Chondrocyte (in vitro differentiated cells): ENCODE measurements at places on chromosomes 3 and 15.
A peak's percentile ranks its signal among the peaks of the same experiment; 100 is the strongest.

DNA sequence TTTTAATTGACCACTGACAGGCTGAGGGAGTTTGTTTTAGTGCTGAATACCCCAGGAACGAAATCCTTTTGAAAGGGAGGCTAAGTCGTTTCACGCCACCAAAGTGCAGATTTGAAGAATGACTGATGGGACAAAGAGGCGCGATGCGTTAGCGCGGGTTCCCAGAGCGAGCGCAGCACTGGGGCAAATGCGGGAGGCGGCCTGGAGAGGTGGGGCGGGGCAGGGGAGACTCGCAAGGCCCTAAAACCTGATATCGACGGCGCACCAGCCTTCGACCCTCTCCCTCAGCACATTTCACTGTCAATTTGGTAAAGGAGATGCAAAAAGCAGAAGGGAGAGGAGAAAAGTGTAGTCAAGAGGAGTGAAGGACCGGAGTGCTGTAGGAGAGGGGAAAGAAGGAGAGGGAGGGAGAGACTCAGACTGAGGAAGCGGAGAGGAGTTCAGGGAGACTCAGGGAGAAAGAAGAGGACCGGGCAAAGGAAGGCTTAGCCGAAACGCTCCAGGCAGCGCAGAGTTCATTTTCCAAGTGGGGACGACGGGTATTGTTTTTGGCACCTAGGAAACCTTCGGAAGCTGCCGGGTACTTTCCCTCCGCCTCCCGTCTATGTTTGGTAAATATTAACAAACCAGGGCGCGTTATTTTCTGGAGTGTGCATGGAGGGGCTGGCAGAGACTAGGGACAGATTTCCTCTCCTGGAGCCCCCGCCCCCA, 3.8 kb upstream of the FOXB1 start:
- DNase-seq, result no peak

DNA sequence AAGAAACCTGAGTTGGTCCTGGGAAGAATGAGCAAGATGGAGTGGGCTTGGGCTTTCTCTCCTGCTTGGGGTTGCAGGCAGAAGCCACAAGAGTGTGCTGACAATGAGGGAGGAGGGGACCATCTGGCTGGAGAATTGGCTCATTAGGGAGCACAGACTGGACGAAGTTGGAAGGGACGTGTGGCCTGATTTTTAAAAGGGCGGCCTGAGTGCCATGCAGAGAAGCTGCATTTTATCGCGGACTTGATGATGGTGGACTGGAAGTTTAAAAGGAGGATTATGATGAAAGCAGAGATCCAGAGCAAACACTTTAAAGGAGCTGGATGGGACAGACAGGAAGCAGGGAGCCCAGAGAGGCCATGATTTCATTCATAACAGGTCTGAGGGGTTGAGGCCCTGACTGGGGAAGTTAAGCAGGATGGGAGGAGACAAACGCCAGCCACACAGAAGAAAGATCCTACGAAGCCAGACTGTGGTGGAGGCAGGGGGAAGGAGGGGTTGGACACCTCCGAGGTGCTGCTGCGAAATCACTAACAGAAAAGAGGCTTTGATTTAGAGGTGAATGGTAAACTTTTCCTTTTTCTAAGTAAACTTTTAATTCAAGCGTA, 23.6 kb downstream of the TLNRD1 start:
- DNase-seq, result no peak

- no peak for DNase-seq
Observed at GRCh38 chr3:58324391-58325390, 8.0 kb upstream of the PXK start.

DNA sequence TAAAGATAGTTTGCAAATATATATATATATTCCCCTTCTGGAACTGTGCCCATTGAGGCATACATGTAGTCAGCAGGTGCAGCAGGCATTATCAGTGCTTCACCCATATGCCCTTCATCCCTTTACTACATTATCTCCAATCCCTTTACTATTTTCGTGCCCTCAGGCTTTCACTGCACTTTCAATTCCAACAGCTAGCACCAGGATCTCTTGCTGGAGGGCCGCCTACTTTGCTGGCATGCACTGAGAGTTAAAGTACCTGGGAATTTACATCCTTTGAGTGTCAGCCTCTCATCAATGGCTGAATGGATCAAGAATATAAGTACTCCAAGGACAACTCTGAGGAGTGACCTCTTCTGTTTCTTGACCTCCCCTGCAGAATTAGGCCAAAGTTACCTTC, 222.1 kb upstream of the CFAP20DC start:
- no peak for DNase-seq

- no peak for DNase-seq
Observed at GRCh38 chr3:176840641-176841286, 356.5 kb downstream of the TBL1XR1 start.

DNA sequence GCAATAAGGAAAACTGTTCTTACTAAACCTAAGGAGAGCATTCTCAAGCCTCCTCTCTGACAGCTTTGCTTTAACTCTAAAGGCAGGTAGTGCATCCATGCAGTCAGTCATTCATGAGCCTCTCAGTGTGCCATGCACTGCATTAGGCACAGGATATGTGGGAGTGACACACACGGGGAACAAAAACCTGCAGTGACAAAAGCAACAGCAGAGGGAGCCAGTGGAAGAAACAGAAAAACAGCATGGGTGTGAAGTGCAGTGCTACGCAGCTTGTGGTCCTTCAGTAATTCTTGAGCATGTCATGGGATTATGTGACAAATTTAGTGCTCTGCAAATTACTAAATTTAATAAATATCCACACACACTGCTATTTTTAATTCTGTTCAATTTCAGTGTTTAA, 230.7 kb downstream of the BBX start:
- no peak for DNase-seq

- DNase-seq, result no peak
Observed at GRCh38 chr3:59001675-59002074, 48.1 kb downstream of the CFAP20DC start.

DNA sequence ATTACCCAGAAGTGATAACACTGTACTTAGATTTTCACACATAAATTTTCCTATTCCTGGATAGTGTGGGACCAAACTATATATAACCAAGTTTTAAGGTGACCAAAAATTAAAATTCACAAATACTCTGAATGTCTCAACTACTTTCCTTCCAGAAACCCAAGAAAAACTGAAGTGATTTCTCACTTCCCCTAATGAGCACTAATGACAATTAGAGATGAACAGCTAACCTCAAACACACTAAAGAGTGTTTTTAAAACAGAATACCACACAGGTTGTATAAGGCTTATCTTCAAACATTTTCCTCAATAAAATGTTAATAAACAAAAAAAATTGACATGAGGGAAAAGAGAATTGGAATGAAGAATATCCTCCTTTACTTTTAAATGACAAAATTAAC, 188.2 kb downstream of the ZBTB20 start:
- DNase-seq, result no peak

DNA sequence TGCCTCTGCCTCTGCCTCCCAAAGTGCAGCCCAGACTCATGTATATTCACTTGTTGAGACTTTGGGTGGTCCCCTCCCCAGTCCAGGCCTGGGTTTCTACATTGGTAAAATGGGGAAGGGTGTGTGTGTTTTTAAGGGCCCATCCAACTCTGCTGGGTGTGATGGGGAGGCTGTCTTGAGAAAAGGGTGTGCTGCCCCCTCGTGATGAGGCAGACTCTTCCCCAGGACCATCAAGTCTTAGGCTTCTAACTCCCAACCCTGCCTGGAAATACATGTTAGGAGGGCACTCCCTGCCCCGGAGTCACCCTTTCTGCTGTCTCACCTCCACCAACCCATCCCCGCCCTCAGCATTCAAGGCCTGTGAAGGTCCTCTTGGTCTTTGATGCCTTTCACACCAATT, 4.4 kb upstream of the PTPN23 start:
- no peak for DNase-seq

- DNase-seq, result no peak
Observed at GRCh38 chr3:171556574-171557145, 96.5 kb upstream of the TNIK start.

DNA sequence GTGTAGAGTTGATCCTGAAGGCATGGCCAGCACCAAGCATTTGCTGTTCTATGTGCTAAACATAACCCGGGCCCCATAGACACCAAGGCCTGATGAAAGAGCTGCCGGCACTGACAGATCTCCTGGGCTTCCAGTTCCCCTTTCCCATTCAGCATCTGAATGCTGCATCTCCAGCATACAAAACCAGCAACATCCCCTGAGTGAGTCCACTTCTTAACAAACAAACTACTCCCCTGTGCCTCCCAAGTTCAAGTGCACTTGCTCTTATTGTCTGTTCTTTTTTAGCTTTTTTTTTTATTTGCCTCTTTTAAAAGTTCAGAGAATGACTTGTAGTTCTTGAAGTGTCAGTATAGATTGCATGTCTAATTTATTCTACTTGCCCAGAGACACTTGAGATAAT, 156.0 kb downstream of the EDEM1 start:
- DNase-seq, result no peak

DNA sequence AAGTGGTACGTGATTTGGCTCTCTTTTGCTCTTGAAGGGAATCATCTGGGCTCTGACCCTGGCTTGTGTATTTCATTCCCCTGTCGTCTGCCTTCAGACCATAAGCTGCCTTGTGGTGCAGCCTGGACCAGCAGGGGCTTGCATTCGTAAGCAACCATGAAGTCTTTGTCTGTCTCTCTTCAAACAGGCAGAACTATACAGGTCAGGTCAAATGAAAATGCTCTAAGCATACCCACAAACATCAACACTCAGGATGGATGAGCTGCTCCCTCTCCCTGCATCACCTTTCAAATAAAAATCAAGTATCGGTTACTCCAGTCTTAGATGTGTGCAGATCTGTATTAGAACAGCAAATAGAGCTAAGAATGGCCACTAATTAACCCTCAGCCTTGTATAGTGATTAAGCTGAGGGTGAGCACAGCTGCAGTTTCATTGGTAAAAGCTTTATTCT, 268.6 kb upstream of the UBE2E1 start:
- no peak for DNase-seq

- DNase-seq, result no peak
Observed at GRCh38 chr3:70273492-70273891, 38.9 kb downstream of the MDFIC2 start.

DNA sequence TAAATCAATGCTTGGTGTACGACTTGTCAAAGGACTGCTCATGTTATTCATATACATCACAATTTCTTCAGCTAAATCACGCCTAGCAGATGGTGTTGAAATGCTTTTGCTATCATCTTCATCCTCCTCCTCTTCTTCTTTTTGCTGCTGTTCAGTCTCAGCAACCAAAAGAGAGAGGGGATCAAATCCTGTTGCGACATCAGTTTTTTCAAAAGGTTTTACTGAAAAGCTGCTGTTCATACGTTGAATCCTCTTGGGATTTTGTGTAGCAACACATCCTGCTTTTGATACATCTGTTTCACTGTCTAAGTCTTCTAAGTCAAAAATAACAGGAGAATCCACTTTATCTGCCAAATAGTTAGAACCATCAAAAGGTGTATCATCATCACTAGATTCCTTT, 69.0 kb downstream of the SLC24A1 start:
- no peak for DNase-seq

DNA sequence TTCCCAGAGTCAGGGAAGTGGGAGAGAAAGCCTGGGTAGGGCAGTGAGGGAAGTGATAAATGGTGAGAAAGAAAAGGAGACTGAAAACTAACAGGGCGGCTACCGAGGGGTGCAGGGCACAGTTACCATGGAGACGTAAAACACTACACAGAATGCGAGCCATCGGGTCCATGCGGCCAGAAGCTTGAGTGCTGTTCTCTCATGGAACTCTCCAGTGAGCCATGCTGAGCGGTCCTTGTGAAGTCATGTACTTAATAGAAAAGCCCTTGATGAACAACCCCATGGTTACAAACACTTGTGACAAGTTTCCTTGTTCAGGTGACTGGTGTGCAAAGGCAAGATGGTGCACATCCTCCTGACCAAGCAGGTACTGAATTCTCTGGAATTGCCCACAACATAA, 3.7 kb upstream of the PLA2G4F start:
- DNase-seq, result no peak

GRCh38 chr3:156160647-156161046, 40.3 kb downstream of the KCNAB1 start:
- DNase-seq, result no peak

GRCh38 chr3:184320104-184320445, 5.7 kb downstream of the EIF4G1 start:
- DNase-seq, result peak; percentile 98

DNA sequence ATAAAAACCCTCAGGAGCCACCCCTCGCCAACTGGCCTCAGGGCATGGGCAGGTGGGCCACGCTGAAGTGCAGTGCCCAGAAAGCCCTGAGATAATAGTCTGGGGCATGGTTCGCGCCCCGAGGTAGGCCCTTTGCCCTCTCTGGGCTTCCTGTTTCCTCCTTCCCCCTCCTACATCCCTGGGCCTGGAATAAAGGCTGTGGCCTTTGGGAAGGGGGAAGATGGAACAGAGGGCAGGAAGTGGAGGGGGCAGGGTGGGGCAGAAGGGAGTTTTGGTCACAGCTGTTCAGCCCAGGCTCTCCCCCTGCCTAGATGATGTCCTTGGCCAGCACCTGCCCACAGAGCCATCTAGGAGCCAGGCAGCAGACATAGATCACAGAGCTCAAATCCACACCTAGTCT, 11.3 kb downstream of the CSRNP1 start:
- no peak for DNase-seq

GRCh38 chr15:84904419-84904818, 20.0 kb downstream of the SLC28A1 start:
- DNase-seq, result no peak

GRCh38 chr3:172223870-172224269, 184.5 kb downstream of the FNDC3B start:
- DNase-seq, result no peak

- DNase-seq, result no peak
Observed at GRCh38 chr3:79881431-79881830, 113.6 kb upstream of the ROBO1 start.

GRCh38 chr15:42919308-42919707, 1.3 kb downstream of the TTBK2 start:
- DNase-seq, result no peak

- DNase-seq, result no peak
Observed at GRCh38 chr15:36334059-36334458, 245.4 kb upstream of the CDIN1 start.

DNA sequence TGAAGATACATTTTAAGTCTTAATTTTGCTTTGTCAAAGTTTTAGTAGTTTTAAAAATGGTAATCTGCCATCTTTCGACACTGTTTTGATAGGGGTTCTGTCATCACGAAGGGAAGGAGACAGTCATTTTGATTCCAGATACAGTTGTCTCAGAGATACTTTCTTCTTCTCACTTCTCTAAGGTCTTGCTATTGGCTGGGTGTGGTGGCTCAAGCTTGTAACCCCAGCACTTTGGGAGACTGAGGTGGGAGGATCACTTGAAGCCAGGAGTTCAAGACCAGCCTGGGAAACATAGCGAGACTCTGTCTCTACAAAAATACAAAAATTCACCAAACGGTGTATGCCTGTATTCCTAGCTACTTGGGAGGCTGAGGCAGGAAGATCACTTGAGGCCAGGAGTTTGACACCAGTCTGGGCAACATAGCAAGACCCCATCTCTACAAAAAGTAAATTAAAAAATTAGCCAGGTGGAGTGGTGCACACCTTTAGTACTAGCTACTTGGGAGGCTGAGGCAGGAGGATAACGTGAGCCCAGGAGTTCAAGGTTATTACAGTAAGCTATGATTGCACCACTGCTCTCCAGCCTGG, 3.3 kb downstream of the RAB8B start:
- DNase-seq, result no peak

- DNase-seq, result no peak
Observed at GRCh38 chr15:45268135-45268534, 16.1 kb downstream of the SLC28A2 start.

- DNase-seq, result no peak
Observed at GRCh38 chr3:184836090-184836822, 24.3 kb downstream of the VPS8 start.
